ENCODE measurements at places on chromosomes 11 and 22.

GRCh38 chr11:64245401-64245796 is 1.3 kb downstream of the PPP1R14B start:
- no peak for DNase-seq

- DNase-seq: no peak
Measured at GRCh38 chr11:46801694-46802470, 44.2 kb downstream of the CKAP5 start.

- no peak for DNase-seq
Measured at GRCh38 chr11:2076441-2076840, 62.7 kb downstream of the IGF2 start.

DNA sequence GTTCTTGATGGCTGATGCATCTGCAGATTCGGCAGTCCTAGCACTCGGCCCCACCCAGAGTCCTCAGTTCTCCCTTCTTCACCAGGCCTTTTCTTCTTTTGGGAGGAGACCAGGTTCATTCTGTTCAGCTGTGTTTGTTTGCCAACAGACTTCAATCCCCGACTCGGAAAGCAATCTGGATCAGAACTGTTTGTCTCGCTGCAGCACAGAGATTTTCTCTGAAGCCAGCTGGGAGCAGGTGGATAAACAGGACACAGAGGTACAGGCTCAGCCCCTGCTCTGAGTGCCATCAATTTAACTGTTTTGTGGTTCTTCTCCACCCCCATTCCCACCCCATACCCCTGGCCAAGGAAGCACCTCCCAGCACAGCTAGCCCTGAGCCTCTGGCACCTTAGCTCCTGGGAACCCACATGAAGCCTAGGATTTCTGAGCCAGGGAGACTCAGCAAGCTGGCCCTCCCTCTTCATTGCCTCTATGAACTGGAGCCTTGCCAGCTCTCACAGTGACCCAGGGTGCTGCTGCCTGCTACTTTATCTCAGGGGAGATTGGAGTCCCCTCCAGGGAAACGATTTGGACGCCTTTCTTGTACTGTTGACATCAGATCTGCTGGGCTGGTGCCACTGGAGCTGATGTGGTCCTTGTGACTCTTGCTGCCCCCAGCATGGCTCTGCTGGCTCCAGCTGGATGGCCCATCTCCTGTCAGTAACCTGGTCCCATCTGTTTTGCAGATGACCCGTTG is 58.2 kb upstream of the HORMAD2 start:
- DNase-seq: no peak

GRCh38 chr11:128879817-128880216 is 11.3 kb upstream of the KCNJ5 start:
- DNase-seq: no peak

DNA sequence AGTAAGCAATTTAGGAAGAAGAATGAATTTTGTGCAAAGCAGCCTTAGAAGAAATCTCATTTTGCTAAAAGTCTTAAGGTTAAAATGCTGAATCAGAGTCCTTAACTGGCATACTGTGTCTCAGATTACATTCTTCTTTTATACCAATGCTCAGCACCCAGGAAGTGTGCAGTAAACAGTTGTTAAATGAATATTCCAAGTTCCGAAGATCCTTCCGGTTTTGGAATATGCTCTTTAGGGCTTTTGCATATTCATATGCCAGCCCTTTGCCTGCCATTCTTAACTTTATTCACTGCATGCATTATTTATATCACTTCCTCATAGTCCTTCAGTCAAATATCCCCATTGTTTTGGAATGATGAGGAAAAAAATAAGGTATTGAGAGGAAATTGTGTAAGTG is 242.0 kb downstream of the DDX10 start:
- DNase-seq: no peak

GRCh38 chr11:17388609-17389210 is at the start of gene KCNJ11:
Gene KCNJ11 (minus strand): TSS chr11:17388659. CDS start chr11:17388091, 568 bp downstream.
- no peak for DNase-seq

DNA sequence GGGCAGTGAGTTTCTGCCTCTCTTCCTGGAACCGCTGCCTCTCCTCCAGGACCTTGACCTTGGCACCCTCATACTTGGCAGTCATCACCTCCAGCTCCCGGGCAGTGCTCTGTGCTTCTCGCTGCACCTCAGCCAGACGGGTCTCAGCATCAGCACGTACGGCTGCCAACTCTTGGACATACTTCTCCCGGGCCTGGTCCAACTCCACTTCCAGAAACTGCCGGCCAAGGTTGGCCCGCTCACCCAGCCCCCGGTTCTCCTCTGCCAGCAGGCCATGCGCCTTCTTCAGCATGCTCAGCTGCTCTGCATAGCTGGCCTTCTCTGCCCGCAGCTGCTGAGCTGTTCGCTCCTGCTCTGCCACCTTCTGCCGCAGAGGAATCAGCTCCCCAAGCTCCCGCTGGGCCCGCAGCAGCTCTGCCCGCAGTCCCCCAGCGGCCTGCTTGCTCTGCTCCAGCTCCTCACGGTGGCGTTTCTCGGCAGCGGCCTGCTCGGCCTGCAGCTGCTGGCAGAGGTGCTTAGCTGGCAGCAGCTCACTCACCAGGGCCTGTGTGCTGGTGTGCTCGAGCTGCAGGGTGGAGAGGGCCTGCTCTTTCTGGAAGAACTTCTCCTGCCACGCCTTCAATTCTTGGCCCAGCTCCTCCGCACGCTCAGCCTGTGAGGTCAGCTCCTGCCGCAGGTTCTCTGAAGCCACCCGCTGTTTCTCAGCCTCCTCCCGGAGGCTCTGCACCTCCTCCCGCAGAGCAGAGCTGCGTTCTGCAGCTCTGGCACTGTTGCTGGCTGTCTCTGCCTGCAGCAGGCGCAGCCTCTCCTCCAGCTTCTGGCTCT is 14.4 kb downstream of the IL18BP start:
- DNase-seq: no peak

- no peak for DNase-seq
Measured at GRCh38 chr22:50525858-50526107, 385 bp upstream of the SCO2 start.

DNA sequence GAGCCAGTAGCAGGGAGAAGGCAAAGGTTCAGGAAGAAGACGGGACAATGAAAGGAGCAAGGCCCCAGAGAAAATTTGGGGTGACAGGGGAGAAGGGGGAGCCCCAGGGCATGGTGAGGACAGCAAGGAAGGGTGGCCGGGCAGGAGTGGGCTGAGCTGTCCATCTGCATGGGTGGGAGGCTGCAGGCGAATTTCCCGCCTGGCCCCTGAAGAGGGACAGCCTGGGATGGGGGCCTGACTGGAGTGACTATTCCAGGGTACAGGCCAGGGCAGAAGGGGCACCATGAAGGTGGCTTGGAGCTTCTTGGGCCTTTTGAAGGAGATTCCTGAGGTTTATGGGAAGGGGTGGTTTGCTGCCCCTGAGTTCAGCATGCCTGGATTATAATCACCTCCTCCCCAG is 56.2 kb downstream of the WNT11 start:
- no peak for DNase-seq

DNA sequence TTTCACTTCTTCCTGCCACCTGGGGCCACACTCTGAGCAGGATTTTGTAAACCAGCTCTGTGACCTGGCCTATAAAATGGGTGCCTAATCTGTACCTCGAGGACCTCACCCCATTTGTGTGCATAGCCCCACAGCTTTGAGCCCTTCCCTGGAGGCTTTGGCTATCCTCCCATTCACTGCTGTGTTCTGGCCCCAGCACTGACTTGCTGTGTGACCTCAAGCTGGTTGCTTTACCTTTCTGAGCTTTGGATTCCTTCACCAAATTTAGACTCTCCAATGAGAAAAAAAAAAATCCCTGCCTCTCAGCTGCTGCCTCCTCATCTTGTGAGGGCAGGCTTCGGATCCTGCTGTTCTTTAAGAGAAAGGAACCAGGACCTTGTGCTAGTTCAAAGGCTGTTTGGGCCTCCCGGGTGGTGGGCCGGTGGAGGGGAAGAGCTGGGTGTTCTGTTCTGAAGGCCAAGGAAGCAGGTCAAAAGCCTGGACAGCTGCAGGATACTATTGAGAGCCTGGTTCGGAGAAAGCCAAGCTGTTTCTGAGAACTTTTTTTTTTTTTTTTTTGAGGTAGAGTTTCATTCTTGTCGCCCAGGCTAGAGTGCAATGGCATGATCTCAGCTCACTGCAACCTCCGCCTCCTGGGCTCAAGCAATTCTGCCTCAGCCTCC is 1.1 kb upstream of the PYGM start:
- no peak for DNase-seq

DNA sequence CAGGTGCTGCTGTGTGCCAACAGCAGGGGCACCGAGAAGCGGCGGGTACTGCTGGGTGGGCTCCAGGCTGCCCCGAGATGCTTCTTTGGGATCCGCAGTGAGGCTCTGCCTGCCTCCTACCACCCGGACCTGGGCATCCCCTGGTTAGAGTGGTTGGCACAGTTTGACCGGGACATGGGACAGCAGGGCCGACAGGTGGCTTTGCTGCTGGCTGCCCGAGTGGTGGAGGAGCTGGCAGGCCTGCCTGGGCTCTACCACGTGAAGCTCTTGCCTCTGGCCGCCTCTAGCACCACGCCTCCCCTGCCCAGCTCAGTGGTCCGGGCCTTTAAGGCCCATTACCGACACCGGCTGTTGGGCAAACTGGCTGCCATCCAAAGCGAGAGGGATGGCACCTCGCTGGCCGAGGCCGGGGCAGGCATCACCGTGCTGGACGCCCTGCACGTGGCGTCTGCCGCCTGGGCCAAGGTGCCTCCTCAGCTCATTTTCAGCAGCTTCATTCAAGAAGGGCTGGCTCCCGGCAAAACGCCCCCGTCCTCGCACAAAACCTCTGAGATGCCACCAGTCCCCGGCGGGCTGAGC is 1.9 kb downstream of the TIGD3 start:
- DNase-seq: no peak

DNA sequence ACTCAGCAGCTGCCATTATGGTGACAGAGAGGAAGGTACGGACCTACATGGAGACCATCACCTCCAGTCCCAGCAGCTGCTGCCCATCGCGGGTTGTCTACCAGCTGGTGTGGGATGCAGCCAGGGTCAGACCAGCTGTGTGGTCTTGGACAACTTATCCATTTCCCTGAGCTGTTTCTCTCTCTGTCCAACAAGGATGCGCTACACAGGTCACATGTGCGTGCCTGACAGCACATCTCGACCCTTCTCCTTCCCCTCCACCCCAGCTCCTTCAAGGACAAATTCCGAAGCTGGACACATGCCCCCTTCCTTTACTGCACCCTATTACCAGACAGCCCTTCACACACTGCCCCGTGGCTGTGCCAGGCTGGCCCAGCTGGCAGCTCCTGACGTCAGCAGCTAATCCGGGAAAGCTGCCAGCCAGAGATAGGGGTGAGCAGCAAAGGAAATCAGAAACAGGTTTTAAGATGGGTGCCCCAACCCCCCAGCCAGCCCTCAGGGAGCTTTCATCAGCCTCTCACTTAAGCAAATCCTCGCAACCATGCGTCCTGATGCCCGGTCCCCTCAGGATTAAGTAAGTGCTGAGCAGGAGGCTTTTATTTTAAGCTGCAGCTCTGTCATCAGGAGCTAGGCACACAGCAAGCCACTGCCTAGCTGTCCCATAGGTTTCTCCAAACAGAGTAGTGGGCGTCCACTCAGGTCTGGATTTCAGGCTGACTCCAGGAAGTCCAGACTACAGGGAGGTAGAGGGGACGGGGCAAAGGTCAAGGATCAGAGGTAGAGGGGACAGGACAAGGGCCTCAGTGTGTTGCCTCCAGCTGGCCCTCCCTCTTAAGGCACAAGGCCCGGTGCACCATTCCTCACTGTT is 20.3 kb downstream of the TEF start:
- no peak for DNase-seq

GRCh38 chr22:44628835-44629234 is 73.2 kb upstream of the PRR5 start:
- no peak for DNase-seq

DNA sequence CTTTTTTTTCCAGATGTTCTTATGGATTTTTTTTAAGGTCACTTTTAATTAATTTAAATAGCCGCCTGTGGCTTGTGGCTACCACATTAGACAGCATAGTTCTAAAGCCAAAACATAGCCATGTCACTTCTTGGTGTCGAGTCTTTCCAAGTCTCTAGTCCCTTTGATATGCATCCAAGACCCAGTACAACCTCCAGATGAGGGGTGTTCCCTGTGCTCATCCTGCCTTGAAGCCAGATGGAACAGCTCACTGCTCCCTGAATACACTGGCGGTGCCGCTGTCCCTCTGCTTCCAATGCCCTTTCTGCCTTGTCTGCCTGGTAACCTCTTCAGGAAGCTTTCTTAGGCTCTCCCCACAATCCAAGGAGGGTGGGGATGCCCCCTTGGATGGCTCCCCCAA is 338.0 kb downstream of the TENM4 start:
- DNase-seq: no peak

- no peak for DNase-seq
Measured at GRCh38 chr11:65355776-65356393, 1.3 kb downstream of the TIGD3 start.

DNA sequence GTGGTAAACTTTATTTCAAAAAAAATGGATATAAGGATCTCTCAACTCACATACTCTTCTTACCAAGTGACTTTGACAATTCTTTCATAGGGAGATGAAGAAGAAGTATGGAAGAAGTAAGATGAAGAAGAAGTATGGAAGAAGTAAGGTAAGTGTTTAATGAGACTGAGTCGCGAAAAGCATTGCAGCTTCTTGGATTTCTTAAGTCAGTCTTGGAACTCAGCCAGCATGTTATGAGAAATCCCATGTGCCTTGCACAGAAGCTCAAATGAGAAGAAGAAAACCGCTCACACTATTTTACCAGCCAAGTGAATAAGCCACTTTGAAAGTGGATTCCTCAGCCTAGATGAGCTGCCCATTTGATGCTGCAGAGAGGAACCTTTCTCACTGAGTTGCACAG is 332.0 kb upstream of the CCDC179 start:
- DNase-seq: no peak

DNA sequence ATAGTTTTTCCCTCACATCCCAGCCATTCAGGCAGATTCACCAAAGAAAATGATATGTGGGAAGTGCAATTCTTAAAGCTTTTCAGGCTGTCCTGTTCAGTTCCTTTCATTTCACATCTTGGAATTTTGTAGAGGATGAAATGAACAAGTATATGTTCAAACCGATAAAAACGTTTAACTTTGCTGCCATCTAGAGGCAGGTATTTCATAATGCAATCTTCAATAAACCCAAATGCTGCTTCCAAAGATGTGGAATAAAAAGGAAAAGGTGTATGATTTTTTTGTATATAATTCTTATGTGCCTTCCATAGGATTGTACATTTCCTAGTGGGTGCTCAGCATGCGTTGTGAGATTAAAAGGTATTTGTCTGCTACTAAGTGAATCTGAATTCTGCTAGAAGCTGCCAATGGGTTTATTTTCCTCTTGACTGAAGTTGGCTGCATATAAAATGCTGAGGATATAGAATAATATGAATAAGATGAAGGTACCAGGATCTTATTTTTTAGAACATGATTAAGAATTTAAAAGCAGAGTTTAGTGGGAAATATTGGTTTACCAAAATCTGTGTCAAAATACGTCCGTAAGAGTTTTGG is 199.3 kb downstream of the PGR start:
- DNase-seq: no peak

GRCh38 chr11:133697603-133698180 is 147.6 kb downstream of the SPATA19 start:
- DNase-seq: no peak

- DNase-seq: no peak
Measured at GRCh38 chr11:37896016-37896415, 1298.0 kb upstream of the RAG2 start.

- DNase-seq: no peak
Measured at GRCh38 chr11:46736615-46737014, 17.6 kb downstream of the F2 start.
